A549 (cell line): ENCODE measurements at places on chromosomes 13 and 19. TPM values are rescaled to one million over a fixed set of nuclear protein-coding genes. Genes with fewer than 3 reads are reported as not detected.

The CARD8 gene
- 27.2 to 27.5 TPM (median 27.5 TPM) in 3 replicates for polyA plus RNA-seq

The ZNF792 gene
- 1.9 to 2.2 TPM (median 2.0 TPM) in 3 replicates for polyA plus RNA-seq

The CACNG7 gene
- 6.3 to 7.6 TPM (median 6.8 TPM) in 3 replicates for polyA plus RNA-seq

The CAPNS1 gene
- polyA plus RNA-seq = 1,540 to 1,639 TPM (median 1,551 TPM) in 3 replicates
